CD4-positive, alpha-beta T cell treated with Interleukin-10 for 1 hour (primary cell): ENCODE measurements at places on chromosomes 3 and 15.

DNA sequence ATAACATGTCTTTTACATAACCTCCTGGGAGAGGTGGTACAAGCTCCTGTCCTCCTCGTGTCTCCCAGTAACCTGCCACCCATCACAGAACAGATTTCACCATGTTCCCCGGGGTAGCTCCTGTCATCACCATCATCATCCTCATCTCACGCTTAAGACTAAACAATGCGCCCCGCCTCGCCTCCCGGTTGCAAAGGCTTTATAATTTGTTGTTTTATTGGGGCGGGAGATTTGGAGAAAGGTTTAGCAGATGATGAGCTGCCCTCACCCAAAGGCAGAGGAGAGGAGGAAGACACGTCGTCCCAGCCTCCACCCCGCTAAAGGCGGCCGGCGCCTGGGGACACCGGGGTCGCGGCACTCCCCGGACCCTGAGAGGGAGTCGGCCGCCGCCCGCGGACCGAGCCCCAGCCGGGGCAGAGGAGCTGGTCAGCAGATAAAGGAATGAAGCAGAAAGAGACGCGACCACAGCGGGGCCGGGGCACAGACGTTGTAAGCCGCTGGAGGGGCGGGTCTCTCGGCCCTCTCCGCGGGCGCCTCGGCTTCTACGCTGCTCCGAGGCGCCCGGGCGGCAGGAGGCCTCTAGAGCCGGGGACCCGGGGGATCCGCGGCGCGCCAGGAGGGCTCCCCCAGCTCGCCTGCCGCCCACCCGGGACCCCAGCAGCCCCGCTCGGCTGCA, 589 bp downstream of the HERC1 start:
- peak; percentile 40 for DNase-seq

- no peak for DNase-seq
Observed at GRCh38 chr15:70967646-70968045, 75.0 kb downstream of the LRRC49 start.

- no peak for DNase-seq
Observed at GRCh38 chr3:48267782-48268181, 26.9 kb downstream of the ZNF589 start.

GRCh38 chr15:94266789-94267188, 35.4 kb downstream of the MCTP2 start:
- no peak for DNase-seq

GRCh38 chr15:63306492-63307073, 29.2 kb downstream of the APH1B start:
- no peak for DNase-seq

DNA sequence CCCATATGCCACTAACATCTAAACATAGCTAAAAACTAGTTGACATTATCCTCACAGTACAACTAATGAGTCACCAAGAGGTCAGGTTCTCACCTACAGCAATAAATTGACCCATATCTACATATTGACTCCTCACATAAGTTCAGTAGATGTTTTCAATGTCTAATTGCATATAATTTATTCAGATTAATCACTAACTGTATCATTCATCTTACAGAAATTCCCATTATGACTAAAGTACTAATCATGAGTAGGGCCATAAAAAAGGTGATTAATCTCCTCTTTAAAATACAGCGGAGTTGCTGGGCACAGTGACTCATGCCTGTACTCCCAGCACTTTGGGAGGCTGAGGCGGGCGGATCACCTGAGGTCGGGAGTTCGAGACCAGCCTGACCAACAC, 82.4 kb upstream of the ST3GAL6 start:
- no peak for DNase-seq

DNA sequence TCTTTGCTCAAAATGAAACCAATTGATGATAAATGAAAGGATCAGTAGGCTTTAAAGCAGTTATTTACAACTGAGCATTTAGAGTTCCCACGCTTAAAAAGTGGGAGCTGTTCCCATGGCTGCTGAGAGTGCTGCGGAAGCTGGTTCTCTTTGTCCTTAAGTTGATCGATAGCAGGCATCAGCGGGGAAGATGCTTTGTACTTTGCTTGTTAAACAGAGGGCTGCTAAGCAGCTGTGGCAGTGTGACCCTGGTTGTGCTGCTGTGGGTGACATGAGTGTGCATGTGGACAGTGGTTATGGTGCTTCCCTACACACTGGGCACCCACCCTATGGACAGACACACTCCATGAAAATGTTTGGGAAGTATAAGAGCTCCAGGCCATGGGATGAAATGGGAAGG, 96.3 kb downstream of the PTPRG start:
- DNase-seq, result no peak

- no peak for DNase-seq
Observed at GRCh38 chr3:102161384-102162006, 273.3 kb upstream of the ZPLD1 start.
